ENCODE measurements at places on chromosomes 12 and 14.

- no peak for DNase-seq
These were observed 377.7 kb downstream of the SLC16A7 start for GRCh38 chr12:59973515-59973914.

DNA sequence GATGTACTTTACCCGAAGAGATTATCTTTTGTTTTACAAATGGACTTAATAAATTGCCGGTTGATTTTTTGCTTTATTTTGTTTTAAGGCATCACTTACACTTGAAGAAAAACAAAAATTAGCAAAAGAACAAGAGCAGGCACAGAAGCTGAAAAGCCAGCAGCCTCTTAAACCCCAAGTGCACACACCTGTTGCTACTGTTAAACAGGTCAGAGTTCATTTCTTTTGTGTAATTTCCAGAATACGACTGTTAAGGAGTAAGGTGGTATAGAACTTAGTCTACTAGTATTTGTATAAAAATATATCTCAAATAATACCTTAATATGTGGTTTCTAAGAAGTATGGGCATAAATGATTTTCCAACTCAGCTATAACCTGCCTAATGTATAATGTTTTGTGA, 19.6 kb upstream of the SLC17A8 start:
- DNase-seq, result no peak

GRCh38 chr12:95244350-95244749, 26.7 kb downstream of the VEZT start:
- no peak for DNase-seq

GRCh38 chr14:47917344-47917954, 242.0 kb upstream of the MDGA2 start:
- DNase-seq, result no peak

DNA sequence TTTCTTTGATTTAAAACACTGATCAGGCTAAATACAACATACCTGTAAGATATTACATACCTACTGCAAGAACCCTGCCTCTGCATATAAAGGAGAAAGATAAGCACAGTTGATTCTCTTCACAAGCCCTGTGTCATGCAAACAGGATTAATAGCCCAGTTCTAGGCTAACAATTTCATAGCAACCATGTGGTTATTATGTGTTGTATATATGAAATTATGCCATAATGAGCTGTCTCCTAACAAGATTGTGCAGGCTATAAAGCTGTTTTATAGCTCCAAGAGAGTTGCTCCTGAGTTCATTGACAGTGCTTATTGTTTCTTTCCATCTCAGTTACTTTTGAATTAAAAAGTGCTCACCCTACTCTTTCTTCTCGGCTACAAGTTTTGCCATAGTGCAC, 609.3 kb downstream of the DIO2 start:
- no peak for DNase-seq

GRCh38 chr12:15801770-15802744, 12.9 kb upstream of the EPS8 start:
- no peak for DNase-seq

DNA sequence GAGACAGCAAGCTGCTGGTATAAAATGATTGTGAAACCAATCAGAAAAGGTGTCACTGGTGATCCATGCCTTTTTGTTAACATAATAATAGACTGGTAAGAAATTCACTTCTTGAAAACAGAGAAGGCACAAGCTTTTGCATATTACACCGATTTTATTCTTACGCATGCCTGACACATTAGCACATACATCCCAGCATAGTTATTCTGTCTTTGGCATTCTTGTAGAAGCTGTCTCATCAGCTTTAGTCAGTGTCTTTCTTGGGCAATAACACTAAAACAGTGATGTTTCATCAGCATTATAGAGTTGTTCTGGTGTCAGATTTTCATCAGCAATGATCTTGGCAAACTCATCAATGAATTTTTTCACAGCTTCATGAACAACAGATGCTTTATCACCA, 283.4 kb upstream of the TMTC1 start:
- no peak for DNase-seq

GRCh38 chr14:90460136-90460535, 63.3 kb downstream of the CALM1 start:
- no peak for DNase-seq

DNA sequence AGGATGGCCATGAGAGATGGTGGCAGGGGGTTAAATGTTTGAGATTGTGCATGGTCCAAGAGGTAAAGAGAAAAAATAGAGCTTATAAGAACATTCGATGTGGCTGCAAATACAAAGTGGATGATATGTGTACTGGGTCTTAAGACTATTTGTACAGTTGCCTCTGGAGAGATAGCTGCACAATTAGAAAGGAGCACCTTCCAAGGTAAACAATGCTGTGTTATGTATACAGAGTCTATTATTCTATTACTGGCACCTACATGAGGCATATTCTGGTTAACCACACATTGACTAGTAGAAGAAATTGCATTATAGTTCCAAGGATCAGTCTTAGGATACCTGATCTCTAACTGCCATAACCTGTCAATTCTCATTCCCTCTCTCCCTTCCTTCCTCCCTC, 238.0 kb upstream of the FOXN3 start:
- peak; percentile 38 for DNase-seq

DNA sequence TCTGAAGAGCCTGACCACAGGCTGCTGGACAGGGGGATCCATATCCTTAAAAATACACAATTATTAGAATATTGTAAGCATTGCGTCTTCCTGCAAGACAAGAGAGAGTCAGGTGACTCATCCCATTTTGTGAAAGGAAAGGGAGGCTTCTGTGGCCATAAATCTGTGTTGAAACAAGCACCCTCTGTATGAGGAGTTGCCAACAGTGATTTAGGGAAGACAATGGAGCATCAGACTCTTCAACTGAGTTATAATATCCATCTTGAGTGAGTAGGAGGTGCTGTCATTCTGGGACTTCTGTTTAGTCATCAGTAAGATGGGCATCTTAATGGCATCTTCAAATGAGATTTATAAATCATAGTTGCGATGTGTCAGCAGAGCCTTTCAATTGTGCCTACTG, 554.5 kb downstream of the AACS start:
- no peak for DNase-seq

GRCh38 chr14:28077021-28077420, 689.6 kb upstream of the FOXG1 start:
- DNase-seq, result no peak

DNA sequence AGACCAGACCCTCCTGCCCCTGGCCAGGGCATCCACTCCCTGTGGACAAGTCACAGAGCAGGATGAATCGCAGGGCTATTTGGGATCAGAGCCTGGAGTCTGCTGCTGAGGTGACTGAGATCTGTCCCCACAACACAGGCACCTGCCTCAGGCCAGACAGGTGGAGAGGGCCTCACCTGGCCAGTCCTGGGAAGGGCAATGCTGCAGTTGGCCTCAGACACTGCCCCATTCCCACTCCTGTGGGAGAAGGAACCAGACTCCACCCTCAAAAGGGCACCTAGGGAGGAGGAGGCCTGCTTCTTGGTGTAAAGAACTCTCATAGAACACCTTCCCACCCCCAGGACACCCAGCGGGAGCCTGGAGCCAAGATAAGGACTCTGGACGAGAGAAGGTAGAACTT, 48.3 kb upstream of the PLEKHG6 start:
- no peak for DNase-seq

DNA sequence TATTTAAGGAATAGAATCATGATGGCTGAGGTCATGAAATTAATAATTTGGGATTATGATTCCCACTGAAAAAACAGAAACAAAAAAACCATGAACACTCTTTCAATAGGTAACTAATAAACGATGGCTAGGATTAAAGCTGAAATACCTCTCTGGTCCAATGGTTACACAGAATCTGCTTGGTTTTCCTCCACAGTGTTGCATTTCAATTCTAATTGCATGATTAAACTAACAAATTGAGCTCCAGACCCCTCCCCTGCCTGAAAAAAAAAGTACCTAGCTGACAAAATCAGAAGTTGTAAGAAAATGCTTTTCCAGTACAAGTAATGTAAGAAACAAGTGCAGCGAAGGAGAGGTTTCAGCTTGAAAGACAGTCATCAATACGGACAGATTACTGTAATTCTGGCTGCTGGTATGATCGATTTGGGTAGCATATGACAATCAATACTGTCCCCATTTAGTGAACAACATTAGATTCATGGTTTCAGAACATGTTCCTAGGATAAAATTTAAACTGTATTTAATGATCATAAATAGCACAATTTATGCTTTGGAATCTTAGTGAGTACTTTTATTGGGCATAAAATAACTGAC, 32.0 kb downstream of the INSM2 start:
- no peak for DNase-seq

GRCh38 chr14:65346895-65347294, 65.6 kb upstream of the FUT8 start:
- DNase-seq, result no peak

DNA sequence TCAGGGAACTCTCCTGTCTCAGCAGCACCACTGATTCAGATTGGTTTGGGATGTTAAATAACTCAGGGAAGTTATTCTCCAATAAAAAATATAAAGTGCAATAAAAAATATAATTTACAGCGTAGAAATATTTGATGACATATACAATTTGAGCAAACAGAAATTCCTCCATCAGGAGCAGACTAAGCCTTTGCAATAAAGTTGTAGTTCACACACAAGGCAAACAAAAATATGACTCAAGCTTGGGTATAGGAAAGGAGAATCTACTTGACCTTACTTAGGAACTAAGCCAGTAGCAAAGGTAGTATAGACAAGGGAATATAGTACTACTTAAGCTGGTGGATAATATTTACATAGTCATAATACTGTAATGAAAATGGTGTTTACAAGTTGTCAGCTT, 264.1 kb downstream of the KIF21A start:
- no peak for DNase-seq

DNA sequence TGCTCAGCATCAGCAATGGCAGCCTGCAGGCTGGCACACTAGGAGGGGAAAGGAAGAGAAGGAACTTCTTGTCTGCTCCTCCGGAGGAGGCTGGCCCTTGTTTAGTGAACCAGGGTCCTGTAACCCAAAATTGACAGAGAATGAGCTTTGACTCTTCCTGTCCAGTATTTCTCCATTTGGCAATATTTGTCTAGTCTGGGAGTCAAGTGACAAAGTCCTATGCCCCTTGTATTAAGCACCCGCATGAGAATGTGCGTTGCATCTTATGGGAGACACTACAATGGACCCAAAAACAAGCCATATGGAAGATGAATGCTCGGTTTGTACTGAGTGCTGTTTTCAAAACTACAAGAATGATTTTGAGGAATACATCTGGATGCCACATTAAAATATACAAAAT, 3.8 kb downstream of the KRT6C start:
- no peak for DNase-seq
